SJSA1 (cell line): ENCODE measurements at places on chromosomes 11 and 22. TPM values are rescaled to one million over a fixed set of nuclear protein-coding genes. Genes with fewer than 3 reads are reported as not detected.

The TEX12 gene
- total RNA-seq, result 0.16 TPM in 1 of 2 replicates, not detected in the other

The MS4A7 gene
- not detected in 2 replicates for total RNA-seq

The GSTT2B gene
- 17.0 and 17.8 TPM in 2 replicates for total RNA-seq

The OR6A2 gene
- not detected in 2 replicates for total RNA-seq

The FOLR1 gene
- total RNA-seq, result 0.29 TPM in 1 of 2 replicates, not detected in the other

The LMO1 gene
- not detected in 2 replicates for total RNA-seq

The E2F8 gene
- total RNA-seq, result 4.2 and 8.8 TPM in 2 replicates

The ABCC8 gene
- total RNA-seq, result not detected in 2 replicates

DNA sequence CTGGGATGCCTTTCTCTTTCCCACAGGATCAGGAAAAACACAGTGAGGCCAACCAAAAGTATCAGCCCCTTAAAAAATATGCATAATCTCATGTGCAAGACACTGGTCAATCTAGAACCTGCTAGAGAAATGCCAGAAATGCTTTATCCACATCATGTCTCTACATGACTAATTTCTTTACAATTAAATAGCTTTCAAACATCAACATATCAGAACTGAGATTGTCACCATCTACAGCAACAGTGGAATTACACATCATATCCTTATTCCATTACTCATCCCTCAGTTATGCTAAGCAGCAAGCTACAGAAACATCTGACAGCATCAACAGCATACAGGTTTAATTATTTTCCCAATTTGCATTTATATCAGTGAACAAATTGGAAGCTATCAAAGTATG, 78.8 kb downstream of the DDIAS start:
- no peak overlapping the region for H3K4me3 ChIP-seq
- no peaks in the 10 kb centered on the region for H3K36me3 ChIP-seq
- H3K27me3 ChIP-seq, result no peaks in the 10 kb centered on the region
- H3K27ac ChIP-seq, result peak overlapping the region; percentile 82
- peak; percentile 71 for DNase-seq
- H3K4me1 ChIP-seq, result peaks cover 38% of the 10 kb centered on the region

DNA sequence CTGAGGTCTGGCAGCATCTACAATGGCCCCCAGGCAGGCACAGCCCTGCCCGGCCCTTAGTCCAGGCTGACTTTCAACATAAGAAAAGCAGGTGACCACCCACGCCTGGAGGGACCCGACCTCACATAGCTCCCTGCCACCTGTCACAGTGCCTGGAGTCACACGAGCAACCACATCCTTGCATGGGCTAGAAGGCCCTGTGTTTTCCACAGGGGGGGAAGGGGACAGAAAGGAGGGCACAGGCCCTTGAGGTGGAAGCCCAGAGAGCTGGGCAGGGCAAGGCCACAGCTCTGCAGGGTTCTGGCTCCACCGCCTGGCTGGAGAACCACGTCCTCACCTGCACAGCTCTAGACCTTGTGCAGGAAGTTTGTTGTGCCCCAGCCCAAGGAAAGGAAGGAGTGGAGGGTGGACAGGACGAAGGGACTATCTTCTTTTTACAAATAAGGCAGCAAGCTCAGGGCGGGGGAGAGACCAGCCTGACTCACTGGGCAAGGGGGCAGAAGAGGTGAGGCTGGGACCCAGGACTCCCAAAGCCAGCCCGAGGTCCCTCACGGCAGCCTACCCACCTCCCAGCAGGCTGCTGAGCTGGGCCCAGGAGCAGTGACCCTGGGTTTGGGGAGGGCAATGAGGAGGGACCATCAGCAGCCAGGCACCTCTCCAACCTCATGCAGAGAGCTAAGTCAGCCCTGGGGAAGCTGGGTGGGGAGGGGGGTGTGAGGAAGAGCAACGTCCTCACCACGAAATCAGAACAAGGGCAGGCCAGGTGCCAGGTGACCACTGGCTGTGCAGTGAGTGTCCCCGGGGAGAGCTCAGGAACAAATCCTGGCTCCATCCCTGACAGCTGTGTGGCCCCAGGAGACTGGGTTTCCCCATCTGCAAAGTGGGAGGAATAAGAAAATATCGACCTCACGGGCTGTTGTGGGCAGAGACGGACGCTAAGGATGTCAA, 4.3 kb downstream of the C1QTNF6 start:
- DNase-seq, result no peak
- no peak overlapping the region for H3K27ac ChIP-seq
- H3K4me3 ChIP-seq, result no peak overlapping the region
- no peaks in the 10 kb centered on the region for H3K36me3 ChIP-seq
- H3K4me1 ChIP-seq, result peaks cover 24% of the 10 kb centered on the region
- H3K27me3 ChIP-seq, result no peaks in the 10 kb centered on the region

GRCh38 chr11:65078786-65079342, 5.0 kb downstream of the CDCA5 start:
- H3K27ac ChIP-seq, result no peak overlapping the region
- peaks cover 83% of the 10 kb centered on the region for H3K36me3 ChIP-seq
- no peak for DNase-seq
- no peaks in the 10 kb centered on the region for H3K27me3 ChIP-seq
- H3K4me1 ChIP-seq, result peaks cover 9% of the 10 kb centered on the region

DNA sequence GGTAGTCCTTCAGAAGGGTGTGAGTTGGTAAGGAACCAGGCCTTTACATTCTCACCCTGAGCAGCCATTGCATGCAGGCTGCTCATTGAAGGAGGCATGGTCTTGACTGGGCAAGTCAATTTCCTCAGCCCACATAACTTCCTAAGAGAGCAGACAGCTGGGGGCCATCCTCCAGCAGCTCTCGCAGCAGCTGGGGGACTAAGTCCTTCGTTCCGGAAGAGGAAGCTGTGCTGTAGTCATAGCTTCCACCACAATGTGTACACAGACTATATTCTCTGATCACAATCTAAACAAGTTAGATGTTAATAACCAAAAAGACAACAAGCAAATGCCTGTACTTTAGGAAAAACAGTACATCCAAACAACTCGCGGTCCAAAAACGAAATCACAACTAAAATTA, 30.1 kb upstream of the MPPED1 start:
- no peaks in the 10 kb centered on the region for H3K36me3 ChIP-seq
- no peak overlapping the region for H3K4me3 ChIP-seq
- peaks cover 10% of the 10 kb centered on the region for H3K4me1 ChIP-seq
- DNase-seq, result no peak

GRCh38 chr11:62677714-62678113, 1.2 kb downstream of the UBXN1 start:
- no peak for DNase-seq
- no peak overlapping the region for H3K27ac ChIP-seq
- peaks cover 54% of the 10 kb centered on the region for H3K36me3 ChIP-seq
- H3K4me3 ChIP-seq, result peak overlapping the region; percentile 90; the same call in 1 of the 2 replicates
- no peaks in the 10 kb centered on the region for H3K27me3 ChIP-seq

- no peak for DNase-seq
- no peak overlapping the region for H3K4me3 ChIP-seq
- H3K27me3 ChIP-seq, result no peaks in the 10 kb centered on the region
- no peaks in the 10 kb centered on the region for H3K36me3 ChIP-seq
- H3K27ac ChIP-seq, result no peak overlapping the region
Measured at GRCh38 chr11:131206671-131207070, 163.7 kb upstream of the NTM start.

- peaks cover 17% of the 10 kb centered on the region for H3K27me3 ChIP-seq
- no peak overlapping the region for H3K27ac ChIP-seq
- no peaks in the 10 kb centered on the region for H3K36me3 ChIP-seq
- H3K4me3 ChIP-seq, result no peak overlapping the region
- peak; percentile 45 for DNase-seq
Measured at GRCh38 chr11:44625759-44626523, 60.5 kb downstream of the CD82 start.

DNA sequence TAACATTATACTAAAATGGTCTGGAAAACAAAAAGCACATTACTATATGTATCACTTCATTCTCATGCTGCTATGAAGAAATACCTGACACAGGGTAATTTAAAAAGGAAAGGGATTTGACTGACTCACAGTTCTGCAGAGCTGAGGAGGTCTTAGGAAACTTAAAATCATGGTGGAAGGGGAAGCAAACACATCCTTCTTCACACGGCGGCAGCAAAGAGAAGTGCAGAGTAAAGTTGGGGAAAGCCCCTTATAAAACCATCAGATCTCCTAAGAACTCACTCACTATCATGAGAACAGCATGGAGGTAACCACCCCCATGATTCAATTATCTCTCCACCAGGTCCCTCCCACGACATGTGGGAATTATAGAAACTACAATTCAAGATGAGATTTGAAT, 60.0 kb downstream of the FAM181B start:
- DNase-seq, result no peak
- no peaks in the 10 kb centered on the region for H3K27me3 ChIP-seq
- H3K27ac ChIP-seq, result no peak overlapping the region
- no peaks in the 10 kb centered on the region for H3K4me1 ChIP-seq
- no peak overlapping the region for H3K4me3 ChIP-seq
- H3K36me3 ChIP-seq, result no peaks in the 10 kb centered on the region

DNA sequence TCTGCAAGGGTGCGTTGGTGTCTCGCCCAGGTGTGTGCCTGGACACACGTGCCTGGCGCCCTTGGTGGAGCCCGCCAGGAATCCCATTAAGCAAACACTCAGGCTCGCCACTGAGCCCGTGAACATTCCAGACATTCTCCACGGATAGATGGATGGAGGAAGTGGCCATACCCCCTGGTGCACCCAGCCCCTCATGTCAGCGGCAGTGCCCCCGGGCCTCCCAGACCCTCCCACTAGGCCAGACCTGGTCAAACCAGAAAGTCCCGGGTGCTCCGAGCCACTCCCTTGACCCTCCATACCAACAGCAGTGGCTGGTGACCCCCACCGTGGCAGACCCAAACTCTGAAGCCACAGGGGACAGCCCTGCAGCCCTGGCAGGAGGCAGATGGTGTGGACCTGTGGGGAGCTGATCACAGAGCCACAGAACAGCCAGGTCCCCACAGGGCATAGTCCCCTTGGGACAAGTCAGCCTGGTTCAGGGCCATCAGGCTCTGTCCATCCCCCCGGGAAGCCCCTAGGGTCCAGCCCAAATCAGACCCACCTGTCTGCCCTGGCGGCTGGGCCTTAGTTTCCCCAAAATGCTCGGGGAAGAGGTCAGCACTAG, 1.9 kb downstream of the EPS8L2 start:
- DNase-seq, result no peak
- H3K27me3 ChIP-seq, result no peaks in the 10 kb centered on the region
- H3K4me3 ChIP-seq, result no peak overlapping the region
- no peak overlapping the region for H3K27ac ChIP-seq
- no peaks in the 10 kb centered on the region; the same call in 1 of the 2 replicates for H3K4me1 ChIP-seq

DNA sequence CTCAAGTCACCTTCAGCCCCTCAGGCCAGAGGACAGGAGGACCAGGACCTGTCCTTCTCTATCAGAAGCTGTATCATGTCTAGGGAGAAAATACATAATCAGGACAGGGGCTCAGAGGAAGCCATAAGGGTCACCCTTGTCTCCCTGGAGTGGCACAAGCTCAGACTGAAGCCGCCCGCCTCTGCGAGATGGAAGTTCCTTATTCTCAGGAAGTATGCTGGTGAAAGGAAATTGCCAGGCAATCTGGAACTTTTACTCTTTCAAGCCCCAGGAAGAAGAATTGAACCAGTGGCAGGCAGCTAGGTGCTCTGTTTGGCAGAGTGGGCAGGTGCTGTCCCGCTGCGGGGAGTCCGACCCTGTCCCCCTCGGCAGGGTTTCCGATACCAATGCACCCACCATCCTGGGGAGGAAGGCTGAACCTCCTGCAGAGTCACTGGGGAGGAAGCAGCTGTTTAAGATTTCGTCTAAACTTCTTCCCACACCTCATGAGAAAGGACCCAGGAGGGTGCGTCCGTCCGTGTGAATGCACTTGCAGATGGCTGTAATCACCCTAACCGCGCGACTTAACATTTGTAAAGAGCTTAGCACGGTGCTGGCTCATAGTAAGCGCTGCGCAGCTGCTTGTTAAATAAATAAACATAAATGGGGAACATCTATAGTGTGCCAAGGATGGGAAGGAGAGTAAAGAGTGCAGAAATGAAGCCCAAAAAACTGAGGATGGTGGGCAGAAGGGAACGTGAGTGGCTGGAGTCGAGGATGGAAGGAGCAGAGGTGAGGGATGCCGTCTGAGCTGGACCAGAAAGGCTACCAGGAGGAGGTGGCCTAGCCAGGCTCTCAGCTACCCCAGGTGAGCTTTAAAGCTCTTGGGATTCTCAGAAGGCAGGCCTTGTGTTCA, 5.0 kb upstream of the ANO1 start:
- no peaks in the 10 kb centered on the region for H3K36me3 ChIP-seq
- no peak overlapping the region for H3K27ac ChIP-seq
- peak; percentile 43 for DNase-seq
- peaks cover 53% of the 10 kb centered on the region for H3K27me3 ChIP-seq
- H3K4me1 ChIP-seq, result peaks cover 24% of the 10 kb centered on the region

DNA sequence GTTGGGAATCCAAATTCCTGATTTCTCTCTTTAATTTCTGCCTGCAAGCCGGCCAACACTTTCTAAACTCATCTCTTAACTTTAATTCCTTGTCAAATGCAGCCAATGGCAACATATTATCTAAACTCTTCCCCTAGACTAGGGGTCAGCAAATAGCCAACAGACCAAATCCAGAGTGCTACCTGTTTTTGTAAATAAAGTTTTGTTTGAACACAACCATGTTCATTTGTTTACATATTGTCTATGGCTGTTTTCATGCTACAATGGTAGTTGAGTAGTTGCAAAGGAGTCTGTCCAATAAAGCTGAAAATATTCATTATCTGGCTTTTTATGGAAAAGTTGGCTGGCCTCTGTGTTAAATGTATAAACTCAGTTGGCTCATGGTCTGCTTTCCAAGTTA, 37.2 kb upstream of the RASSF10 start:
- H3K36me3 ChIP-seq, result no peaks in the 10 kb centered on the region
- H3K4me3 ChIP-seq, result no peak overlapping the region
- peaks cover 36% of the 10 kb centered on the region for H3K27me3 ChIP-seq
- no peak for DNase-seq

DNA sequence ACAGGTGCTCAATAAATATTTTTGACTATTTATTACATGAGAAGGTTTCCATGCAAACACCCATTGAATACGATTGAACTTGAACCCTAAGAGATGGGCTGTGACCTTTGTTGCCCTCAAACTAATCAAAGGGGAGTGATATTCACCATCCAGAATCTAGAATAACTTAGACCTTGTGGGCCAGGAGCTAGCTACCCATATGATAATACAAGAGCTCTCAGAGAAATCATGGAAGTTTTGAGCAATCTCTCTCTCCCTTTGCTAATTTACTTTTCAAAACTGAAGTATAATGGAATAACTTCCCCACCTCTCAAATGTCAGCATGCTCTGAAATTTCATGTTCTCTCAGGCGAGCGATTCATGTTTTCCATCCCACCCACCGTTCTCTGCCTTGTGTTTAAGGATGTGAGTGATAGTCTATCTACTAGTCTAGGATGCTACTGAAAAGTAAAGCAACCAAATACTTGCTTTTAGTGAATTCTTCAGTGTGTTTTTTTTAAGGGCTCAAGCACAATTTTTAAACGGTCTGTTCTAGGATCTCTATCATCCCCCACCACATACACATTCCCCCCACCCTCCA, 33.3 kb downstream of the BARX2 start:
- no peak overlapping the region for H3K4me3 ChIP-seq
- no peaks in the 10 kb centered on the region for H3K27me3 ChIP-seq
- H3K27ac ChIP-seq, result no peak overlapping the region
- no peaks in the 10 kb centered on the region for H3K36me3 ChIP-seq
- DNase-seq, result no peak
